T-cell (primary cell): ENCODE measurements at places on chromosomes 7 and 10.
A peak's percentile ranks its signal among the peaks of the same experiment; 100 is the strongest.

DNA sequence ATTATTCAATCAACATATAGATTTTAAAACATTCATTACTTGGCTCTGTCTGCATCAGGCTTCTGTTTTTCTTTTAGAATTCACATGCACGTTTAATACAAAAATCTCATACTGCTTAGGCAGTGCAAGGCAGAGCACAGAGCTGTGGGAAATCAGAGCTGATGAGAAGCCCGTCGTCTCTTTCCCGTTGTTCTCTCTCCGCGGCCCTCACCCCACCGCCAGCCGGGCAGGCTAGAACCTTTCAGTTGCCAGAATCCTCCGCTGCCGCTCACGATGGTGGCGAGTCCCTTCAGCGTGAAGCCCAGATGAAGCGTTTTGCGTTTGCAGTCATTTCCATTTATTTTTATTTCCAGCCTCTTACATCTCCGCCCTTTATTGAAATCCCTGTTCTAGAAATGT lies 648.2 kb downstream of the SDK1 start:
- DNase-seq, result no peak

- peak; percentile 30 for DNase-seq
Measured at GRCh38 chr10:14185316-14186045, 145.2 kb downstream of the FRMD4A start.

GRCh38 chr7:149367418-149368180 lies 93.3 kb downstream of the ZNF777 start:
- no peak for DNase-seq

GRCh38 chr10:85614981-85615380 lies 751.6 kb downstream of the GRID1 start:
- no peak for DNase-seq

GRCh38 chr7:93165447-93165846 lies 17.3 kb upstream of the SAMD9L start:
- DNase-seq, result no peak

DNA sequence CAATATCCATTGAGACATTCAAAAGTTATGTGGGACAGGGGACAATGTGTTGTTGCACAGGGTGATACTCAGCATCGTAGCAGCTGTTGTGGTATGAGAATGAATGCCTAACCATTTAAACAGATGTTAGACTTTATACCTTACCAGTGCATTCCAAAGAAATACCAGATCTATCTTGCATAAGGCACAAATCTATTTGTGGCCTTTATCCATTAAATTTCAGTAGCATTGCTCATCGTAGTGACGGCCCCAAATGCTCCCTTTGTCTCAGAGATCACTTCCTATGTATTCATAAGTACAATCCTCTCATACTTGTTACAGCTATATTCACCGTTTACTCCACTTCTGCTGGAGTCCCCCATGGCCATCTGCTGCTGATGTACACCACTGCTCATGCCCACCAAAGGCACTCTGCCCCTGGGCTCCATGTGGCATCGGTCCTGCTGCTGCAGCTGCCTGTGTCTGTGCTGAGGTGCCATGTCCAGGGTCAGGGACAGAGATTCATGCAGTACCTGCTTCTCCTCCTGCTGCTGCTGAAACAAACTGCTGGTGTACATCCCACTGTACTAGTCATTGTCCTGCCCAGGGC lies 96.3 kb downstream of the CPED1 start:
- no peak for DNase-seq

- no peak for DNase-seq
Measured at GRCh38 chr10:34184939-34185386, 630.1 kb downstream of the PARD3 start.

- no peak for DNase-seq
Measured at GRCh38 chr7:138886501-138886917, 88.5 kb upstream of the ATP6V0A4 start.

DNA sequence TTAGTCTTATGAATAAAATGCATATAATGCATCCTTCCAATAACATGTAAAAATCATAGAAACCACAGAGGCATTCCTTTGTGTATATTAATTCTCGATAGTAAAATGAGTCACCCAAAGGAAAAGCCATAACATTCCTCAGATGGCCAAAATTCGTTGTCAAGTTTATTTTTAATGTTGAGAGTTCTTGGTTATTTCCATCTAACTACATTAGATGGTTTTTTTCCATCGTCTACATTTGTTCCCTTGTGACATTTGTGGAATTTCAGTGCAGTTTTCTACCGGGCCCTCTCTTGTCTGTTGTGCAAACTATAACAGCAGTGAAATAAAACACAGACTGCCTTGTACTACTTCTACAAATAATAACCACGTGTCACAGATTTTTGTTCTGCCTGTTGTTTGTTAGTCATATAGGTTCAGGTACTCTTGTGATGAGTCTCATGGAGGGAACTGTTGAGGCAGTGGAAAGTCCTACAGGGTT lies 54.7 kb upstream of the CCAR1 start:
- DNase-seq, result no peak

DNA sequence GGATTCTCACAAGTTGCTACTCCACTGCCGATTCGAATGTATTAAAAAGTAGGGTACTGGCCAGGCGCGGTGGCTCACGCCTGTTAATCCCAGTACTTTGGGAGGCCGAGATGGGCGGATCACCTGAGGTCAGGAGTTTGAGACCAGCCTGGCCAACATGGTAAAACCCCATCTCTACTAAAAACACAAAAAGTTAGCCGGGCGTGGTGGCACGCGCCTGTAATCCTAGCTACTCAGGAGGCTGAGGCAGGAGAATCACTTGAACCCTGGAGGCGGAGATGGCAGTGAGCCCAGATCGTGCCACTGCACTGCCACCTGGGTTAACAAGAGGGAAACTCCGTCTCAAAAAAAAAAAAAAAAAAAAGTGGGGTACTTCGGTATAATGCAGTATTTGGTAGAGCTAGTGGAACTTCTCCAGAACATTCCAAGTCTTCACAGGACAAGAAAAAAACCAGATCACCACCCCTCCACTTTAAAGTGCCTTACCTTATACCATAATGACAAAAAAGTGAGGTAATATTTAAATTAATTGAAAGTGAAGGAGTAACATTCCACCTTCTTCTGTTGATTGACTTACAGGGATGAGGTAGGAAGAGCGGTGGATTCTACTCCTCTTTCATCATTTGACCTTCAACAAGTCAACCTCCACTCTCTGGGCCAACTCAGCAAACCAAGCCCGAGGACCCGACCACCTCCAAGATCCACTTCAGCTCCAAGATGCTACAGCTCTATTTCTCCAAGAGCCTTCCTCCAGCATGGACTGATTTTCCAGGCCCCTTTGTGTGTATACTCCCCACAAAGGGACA lies 2.0 kb downstream of the BAZ1B start:
- peak; percentile 29 for DNase-seq

GRCh38 chr10:69057261-69057950 lies 30.5 kb upstream of the SRGN start:
- DNase-seq, result no peak

DNA sequence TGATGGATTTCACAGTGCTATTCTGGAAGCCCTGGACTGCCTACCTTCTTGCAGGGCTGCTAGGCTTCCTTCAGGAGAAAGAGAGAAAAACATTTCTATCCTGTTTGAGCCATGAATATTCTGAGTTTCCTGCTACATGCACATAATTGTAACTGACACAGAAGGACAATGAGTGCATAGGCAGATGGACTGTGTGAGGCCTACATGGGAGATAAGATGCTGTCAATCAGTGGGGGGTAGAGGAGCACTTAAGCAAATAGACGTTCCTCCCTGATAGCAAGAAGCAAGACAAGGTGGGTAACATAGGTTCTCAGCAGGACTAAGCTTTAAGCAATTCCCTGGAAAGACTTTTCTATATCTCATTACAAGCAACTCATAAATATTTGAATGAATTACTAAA lies 11.6 kb downstream of the ALDH18A1 start:
- no peak for DNase-seq

- DNase-seq, result no peak
Measured at GRCh38 chr7:122290476-122290875, 14.1 kb downstream of the FEZF1 start.

GRCh38 chr7:5491251-5492019 lies 67.8 kb upstream of the TNRC18 start:
- no peak for DNase-seq

DNA sequence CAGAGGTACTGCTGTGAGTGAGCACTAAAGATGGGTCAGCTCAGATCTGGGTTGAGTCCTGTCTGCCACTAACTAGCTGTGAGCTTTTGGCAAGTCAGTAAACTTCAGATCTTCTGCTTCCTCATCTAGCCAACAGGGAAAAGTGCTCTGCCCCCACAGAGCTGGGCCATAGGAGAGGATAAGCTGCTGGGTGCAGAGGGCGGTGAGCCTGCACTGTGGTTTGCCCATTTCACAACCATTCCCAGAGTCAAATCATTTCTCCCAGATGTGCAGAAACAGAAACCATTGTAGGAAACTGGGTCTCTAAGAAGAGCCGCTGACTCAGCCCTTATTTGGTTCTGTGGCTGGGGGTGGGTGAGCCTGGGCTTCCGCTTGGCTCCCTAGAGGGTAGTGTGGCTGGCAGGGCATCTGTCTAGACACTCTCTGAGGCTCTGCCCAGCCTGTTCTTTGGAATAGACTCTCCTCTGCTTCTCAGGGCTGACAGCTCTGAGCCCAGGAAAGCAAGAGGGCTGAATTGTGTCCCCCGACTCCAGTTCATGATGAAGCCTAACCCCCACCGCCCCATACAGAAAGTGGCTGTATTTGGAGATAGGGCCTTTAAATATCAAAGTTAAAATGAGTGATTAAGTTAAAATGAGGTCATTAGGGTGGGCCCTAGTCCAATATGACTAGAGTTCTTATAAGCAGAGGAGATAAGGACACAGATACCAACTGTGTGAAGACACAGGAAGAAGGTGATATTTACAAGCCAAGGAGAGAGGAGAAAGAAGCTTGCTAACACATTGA lies 29.5 kb upstream of the ARHGAP22 start:
- DNase-seq, result no peak

DNA sequence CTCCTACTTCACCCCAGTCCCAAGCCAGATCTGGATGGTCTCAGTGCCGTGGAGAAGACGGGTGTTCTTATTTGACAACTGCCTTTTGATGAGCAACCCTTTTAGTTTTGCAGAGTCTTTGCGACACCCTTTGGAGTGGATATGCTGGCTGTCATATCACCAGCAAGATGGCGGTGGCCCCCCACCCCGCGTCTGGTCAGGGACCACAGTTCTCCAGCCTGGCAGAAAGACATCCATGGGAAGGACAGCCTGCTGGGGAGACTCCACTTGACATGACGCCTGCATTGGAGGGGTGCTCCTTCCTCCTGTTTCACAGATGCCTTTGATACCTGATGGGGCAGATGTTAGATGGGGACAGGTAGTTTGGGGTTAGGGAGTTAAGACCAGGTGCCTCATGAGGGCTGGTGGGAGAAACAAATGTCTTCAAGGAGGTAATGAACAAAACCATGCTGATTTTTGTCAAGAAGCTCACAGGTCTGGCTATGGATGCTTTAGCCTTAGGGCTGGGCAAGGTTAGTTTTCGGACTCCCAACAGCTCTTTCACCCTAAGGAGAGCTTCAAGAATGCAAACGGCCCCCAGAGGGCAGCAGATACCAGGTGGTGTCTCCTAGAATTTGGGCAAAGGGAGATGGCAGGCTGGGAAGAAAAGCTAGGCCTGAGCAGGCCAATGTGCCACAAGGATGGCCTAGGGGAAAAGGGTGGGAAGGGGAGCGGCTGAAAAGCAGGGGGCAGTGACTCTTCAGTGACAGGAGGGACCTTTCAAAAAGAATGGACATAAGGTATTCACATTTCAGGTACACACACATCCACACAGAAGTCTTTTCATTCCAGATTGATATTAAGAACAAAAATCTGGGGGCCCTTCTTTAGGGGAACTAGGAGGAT lies 95.2 kb downstream of the CLEC2L start:
- peak; percentile 12 for DNase-seq

DNA sequence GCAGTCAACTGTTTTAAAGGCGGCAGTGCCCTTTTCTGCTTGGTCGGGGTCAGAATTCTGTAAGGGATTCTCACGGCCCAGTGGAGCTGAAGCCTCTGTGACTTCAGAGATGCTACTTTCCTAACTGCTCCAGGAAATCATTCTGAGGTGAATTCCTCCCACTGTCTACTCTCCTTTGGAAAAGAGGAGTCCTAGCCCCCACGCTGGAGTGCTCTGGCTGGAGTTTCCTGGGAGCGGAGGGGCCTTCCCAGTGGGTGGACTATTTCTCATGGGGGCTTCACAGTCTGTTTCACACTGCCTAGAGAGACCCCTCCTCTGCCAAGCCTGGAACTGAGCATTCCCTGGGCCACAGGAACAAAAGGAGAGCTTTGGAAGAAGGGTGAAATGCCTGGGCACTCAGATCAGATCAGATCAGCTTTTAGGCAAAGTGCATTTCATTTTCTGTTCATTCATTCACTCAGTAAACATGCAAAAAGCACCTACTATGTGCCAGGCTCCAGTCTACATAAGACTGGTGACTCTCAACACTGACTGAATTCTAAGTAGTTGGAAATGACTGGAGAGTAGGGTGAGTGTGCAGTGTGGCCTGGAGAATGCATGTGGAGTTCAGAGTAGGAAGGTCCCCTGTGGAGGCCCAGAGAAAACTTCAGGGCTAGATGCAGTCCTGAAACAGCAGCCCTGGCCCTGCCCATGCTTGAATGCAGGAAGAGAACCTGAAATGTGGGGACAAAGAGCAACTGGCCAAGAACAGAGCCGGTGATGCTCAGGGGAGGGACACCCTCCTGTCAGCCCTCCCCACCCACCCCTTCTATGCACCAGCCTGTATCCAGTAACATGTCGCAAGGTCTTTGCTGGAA lies 12.2 kb downstream of the ZNF488 start:
- DNase-seq, result no peak

DNA sequence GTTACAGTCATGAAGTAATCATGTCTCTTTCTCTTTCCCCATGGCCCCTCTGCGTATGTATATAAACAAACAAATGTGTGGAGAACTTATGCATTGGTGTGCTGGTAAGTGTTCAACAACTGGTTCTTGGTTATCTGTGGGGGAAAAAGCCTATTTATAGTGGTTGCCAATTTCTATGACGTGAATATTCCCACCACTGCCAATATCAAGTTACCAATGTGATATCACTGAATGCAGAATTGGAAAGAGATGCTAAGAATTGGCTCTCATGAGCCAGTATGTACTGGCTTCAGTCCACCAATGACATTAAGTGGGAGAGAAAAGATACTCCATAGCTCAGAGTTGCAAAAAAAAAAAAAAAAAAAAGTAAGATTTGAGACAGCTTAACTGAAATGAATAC lies 399.7 kb downstream of the REEP3 start:
- DNase-seq, result no peak

- no peak for DNase-seq
Measured at GRCh38 chr10:126738001-126738400, 67.5 kb upstream of the C10orf90 start.

DNA sequence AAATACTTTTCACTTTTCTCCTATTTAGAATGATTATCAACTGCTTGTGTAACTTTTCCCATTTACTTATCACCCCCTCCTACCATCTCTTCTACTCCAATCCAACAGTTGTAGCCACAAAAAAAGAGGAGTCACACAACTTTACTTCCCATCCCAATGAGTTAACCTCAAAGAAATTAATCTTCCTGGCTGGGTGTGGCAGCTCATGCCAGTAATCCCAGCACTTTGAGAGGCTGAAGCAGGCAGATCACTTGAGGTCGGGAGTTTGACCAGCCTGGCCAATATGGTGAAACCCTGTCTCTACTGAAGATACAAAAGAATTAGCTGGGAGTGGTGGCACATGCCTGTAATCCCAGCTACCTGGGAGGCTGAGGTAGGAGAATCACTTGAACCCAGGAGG lies 19.9 kb downstream of the SYPL1 start:
- no peak for DNase-seq

- no peak for DNase-seq
Measured at GRCh38 chr10:129444359-129444758, 22.7 kb upstream of the MGMT start.

- DNase-seq, result no peak
Measured at GRCh38 chr7:139650429-139651100, 127.1 kb downstream of the CLEC2L start.

- no peak for DNase-seq
Measured at GRCh38 chr7:9498303-9498702, 1064.9 kb downstream of the NXPH1 start.
